ACHN (cell line): ENCODE measurements at places on chromosomes 3 and 15.

GRCh38 chr3:127015282-127016042 is 32.5 kb downstream of the PLXNA1 start:
- DNase-seq, result no peak

DNA sequence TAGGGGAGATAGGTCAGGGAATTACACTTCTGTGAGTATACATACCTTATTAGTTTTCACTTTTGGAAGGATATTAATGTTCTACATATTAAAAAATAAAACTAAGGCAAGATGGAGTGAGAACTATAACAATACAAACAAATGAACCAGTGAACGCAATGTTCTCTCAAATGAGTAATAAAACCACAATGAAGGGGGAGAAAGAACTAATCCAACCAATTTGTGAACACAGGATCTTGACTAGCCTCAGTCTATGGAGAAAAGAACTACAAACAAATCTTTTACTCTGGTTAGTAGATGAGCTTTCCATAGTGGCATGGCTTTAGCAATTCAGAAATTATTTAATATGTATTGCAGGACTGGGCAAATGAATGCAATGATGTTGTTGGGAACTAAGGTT is 26.9 kb upstream of the ATOSA start:
- DNase-seq, result no peak

DNA sequence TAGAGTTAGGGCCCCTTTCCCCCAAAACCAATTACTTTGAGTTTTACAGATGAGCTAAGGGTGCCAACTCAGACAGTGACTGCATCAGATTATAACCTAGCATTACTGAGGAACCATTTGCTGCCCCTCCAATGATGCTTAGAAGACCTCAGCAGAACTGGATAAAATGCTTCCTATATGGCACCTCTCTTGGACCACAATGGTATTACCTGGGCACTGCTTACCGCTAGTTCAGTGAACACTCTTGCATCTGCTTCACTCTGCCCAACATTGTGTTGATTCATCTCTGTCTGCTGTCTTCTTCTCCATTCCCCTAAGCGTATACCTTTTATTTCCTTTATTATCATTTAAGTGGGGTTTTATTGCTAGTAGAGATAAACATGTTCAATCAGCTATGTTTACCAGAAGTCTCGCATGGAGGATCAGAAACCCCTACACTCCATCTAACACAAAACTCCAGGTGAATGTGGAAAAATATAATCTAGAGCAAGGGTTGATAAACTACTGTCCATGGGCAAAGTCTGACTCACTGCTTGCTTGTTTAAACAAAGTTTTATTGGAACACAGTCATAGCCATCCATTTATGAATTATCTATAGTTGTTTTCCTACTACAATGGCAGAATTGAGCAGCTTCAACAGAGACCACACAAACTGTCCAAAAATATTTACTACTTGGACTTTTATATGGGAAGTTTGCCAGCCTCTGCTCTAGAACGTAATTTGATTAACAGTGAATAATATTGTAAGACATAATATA is 100.2 kb upstream of the PTX3 start:
- no peak for DNase-seq

DNA sequence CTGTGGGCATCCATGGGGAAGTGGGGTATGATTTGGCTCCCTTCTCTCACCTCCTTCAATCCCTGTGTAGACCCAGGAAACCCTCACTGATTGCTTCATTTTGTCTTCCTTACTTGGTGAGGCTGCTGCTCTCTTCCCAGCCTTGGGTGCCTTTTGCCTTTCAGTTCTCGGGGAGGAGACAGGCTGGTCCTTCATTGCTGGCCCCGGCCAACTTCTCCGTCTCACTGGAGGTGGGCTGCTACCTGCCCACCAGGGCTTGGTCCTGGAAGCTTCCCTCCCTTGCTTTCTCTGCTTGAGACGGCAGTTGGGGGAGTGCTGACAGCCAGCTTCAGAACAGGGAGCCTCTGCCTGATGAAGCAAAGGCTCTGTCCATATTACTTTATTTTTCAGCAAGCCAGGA is 4.7 kb downstream of the FOXL2 start:
- no peak for DNase-seq

DNA sequence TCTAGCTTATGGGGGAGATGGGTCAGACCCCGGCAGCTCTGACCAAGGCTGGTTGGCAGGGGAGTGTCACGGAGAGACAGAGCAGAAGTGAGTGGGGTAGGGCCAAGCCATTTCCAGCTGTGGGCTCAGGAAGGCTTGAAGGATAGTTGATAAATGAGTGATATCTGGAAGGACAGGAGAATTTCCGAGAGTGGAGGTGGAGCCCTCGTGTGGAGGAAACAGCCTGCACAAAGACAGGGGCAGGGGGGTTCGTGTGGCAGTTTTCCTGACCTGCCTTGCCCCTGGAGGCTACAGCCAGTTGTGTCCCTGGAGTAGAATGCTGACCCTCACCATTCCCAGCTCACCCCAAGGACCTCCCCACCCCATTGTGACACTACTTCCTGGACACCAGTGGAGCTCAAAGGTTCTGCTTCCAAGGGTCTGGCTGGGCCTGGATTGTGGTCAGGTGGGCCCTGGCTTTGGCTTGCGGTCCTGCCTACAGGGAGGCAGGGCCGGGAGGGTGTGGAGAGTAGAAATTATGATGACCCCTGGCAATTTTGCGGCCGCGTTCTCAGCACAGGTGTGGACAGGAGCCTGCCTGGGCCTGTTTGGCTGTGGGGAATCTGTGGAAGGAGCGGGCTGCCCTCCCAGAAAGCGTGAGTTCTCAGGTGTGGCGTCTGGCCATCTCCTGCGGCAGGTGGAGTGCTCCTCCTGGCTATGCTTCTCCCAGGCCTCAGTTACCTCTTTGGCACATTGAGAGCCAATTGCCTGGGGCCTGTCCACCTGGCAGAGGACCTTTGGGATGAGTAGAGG is at the start of gene SLC22A14:
SLC22A14 (plus strand) TSS at position 400 of the 792 bp plus-strand sequence. CDS start 23,733 bp downstream, outside the sequence.
- no peak for DNase-seq

DNA sequence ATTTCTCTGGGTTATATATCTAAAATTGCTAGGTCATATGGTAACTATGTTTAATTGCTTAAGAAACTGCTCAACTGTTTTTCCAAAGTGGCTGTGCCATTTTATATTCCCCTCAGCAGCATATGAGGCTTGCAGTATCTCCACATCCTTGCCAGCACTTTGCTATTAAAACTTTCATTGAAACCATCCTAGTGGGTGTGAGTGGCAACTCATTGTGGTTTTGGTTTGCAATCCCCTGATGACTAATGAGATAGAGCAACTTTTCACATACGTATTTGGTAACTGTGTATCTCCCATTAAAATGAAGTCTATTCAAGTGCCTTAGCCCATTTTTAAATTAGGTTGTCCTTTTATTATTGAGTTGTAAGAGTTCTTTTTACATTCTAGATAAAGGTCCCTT is 17.3 kb downstream of the KPNA1 start:
- DNase-seq, result peak; percentile 83

GRCh38 chr3:140715035-140715434 is 37.2 kb downstream of the TRIM42 start:
- DNase-seq, result no peak

- DNase-seq, result peak; percentile 44
These were observed 42.6 kb upstream of the TMCO5A start for GRCh38 chr15:37891766-37892368.
